SHP77 treated with DMSO at 0.1 percent for 48 hours (cell line): ENCODE measurements at places on chromosomes 3 and 15.
A peak's percentile ranks its signal among the peaks of the same experiment; 100 is the strongest.

DNA sequence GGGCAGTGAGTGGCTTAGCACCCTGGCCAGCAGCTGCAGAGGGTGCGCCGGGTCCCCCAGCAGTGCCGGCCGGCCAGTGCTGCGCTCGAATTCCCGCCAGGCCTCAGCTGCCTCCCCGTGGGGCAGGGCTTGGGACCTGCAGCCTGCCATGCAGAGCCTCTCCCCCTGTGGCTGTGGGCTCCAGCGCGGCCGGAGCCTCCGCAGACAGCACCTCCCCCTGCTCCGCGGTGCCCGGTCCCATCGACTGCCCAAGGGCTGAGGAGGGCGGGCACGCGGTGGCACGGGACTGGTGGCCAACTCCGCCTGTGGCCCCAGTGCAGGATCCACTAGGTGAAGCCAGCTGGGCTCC, 386.3 kb downstream of the CNTN4 start:
- no peak for DNase-seq

- DNase-seq, result no peak
Measured at GRCh38 chr3:45253316-45253715, 27.2 kb upstream of the TMEM158 start.

DNA sequence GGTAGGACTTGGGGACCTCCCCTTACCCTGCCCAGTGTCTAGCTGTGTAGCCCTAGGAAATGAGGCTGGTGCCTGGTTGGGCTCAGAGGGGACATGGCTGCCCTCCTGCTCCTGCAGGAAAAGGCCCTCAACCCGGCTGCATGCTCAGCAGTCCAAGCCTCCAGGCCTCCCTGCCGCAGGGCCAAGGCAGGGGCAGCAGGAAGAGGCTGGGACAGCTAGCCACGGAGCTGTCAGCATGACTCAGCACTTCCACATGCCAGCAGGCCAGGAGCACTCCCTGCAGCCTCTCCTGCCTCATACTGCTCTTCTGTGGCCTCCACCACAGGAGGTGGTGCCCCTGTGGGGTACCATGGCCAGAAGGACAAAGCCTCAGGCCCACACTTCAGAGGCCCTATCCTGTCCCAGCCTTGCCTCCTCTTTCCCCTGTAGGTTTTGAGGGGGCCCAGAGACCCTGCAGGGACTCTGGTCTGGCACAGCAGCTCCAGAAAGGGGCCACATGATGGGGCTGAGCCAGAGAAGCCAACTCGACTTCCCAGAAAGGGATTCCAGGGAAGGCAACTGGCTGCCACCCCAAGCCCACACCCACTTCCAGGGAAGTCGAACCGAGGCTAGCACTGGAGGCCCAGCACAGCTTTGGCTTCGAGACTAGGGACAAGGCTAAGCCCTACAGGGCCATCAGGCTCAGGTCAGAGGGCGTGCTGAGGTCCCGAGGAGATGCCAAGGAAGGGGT, 19.5 kb downstream of the TKT start:
- peak; percentile 37 for DNase-seq

DNA sequence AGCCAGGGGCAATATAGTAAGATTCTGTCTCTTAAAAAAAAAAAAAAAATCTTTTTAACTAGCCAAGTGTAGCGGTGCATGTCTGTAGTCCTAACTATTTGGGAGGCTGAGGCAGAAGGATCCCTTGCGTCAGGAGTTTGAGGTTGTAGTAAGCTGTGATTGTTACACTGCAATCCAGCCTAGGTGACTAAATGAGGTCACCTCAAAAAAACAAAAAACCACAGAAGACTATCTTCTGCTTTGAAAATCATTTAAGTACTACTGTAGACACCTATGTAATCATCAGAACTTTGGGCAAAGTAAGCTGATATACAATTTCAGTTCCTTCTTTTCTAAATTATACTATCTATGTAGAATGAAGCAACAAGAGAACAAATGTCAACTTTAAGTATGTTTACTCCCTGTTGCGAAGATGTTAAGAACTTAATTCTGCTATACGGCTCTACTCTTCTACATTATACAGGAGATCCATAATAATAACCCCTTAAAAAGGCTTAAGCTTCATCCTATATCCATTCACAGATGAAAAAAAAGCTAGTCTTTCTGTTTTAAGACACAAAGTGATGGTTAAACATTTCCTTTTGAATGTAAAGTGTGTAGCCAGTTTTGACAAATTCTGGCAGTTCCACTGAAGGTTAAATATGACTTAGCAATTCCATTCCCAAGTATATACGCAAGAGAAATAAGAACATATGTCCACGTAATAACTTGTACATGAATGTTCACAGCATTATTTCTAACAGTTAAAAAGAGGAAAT, 15.2 kb downstream of the DAZL start:
- no peak for DNase-seq

DNA sequence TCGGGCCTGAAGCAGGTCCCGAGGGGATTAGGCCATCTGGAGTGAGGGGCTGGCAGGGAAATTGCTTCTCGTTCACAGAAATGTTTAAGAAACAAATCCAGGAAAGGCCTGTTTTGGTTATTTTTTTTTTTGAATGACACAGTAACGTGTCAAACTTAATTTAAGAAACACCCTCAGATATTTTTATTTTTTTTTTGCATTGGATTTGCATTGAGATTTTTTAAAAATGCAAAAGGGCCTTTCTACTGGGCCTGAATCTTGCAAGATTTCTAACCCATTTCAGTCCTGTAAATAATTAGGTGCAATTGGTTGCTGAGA, 25.0 kb upstream of the KLF13 start:
- no peak for DNase-seq

GRCh38 chr3:105367406-105368213, 901 bp downstream of the ALCAM start:
- DNase-seq, result no peak

DNA sequence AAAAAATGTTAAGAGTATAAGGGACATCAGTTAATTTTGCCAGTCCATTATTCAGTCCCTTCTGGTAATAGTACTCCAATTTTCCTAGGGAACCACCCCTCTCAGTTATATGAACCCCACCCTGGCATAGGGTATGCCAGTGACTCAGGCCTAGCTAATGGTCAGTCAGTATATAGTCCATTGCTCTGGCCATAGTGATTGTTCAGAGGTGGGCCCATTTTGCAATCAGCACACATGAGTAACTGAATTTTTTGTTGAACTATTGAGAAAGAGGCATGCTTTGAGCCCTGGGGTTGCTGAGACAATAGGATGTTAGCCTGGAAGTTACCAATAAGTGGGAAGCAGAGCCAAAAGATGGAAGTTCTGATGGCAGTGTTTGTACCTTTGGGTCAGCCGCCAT, 4.1 kb downstream of the LRCH3 start:
- DNase-seq, result no peak

GRCh38 chr15:90765966-90766365, 48.8 kb downstream of the BLM start:
- DNase-seq, result no peak

DNA sequence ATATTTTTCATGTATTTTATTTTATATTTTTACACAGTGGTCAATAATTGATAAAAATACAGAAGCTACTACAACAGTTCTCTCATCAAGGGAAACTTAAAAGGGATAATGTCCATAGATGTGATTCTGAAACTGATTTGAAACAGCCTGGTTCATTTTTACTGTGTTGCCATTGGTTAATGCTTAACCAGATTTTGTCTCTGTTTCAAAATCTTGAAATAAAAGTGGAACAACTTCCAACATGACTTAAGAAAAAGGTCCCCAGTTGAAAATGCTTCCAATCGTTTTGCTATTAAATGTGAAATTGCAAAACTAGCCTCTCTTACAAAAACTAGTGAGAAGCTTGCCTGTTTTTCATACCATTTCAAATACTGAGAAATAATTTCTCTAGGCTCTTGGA, 240.7 kb downstream of the LPP start:
- DNase-seq, result no peak

DNA sequence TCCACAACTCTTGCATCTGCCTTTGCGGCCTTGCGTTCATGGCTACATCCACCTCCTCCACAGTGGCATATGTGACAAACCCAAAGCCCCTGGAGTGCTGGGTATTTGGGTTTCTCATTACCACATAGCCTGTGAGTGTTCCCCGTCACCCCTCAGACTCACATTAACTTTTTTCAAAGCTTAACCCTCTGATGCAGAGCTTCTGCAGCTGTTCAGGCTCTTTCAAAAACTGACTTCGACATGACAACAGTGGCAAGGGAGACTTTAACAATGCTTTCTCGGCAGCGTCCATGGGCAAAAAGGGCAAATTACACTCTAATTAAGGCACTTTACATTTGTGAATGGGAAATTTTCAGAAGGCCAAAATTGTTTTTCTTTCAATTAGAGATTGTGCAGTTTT, 343.2 kb downstream of the UNC13C start:
- no peak for DNase-seq

- DNase-seq, result no peak
Measured at GRCh38 chr3:44069276-44069675, 172.4 kb upstream of the TOPAZ1 start.

- DNase-seq, result peak; percentile 42
Measured at GRCh38 chr15:61038387-61038786, 190.7 kb downstream of the RORA start.

DNA sequence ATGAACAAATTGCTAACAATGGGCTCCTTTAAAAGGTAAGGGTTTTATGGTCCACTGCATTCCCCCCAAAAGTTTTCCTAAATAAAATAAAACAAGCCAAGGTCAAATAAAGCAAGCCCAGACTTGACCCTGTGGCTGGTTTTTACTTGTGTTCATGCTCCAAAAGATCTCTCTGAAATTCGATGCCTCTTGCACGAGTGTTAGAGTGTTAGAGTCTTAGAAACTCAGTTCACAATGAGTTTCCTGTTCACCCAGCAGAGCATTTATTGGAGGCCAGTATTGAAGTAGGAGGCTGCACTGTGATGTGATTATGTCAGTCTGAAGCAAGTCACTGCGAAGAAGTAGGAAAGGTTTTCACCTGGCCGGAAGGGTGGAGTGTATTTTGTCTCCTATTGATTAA, 59.9 kb upstream of the LRTM1 start:
- DNase-seq, result no peak

GRCh38 chr15:49101536-49101935, 53.9 kb downstream of the COPS2 start:
- DNase-seq, result no peak

DNA sequence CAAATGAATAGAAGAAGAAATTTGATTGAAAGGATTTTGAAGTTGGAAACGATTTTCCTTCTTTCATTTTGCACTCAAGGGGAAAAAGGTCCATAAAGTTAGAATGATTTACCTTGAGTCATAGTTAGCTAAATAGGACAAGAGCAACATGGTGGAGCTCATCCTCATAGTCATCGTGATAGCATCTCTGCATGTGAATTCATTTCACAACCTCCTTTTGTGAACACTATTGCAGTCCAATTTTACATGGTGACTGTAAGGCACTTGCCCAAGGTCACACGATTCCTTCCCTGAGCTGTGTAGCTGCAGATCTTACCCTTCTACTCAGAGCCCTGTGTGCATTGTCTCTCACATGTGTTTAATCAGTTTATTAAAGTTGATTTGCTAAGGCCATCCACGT, 359.8 kb upstream of the C2CD4B start:
- DNase-seq, result no peak
